ENCODE measurements at places on chromosomes 12 and 14. TPM values are rescaled to one million over a fixed set of nuclear protein-coding genes. Genes with fewer than 3 reads are reported as not detected.

The RNASE4 gene
- 18.5 TPM for total RNA-seq

The CCDC88C gene
- 2.0 TPM for total RNA-seq

The OR4N5 gene
- not detected for total RNA-seq

The ESRRB gene
- 0.71 TPM for total RNA-seq

The PIWIL1 gene
- total RNA-seq: not detected

The ABHD12B gene
- not detected for total RNA-seq

The CCDC196 gene
- not detected for total RNA-seq

The IAPP gene
- not detected for total RNA-seq

The ACVRL1 gene
- total RNA-seq: 4.4 TPM

The SOCS2 gene
- 7.1 TPM for total RNA-seq

The C14orf93 gene
- 5.5 TPM for total RNA-seq

The RNASE7 gene
- total RNA-seq: not detected

The GLIPR1L1 gene
- total RNA-seq: not detected

The CAPZA3 gene
- total RNA-seq: not detected

The MYF6 gene
- not detected for total RNA-seq

The LBHD2 gene
- total RNA-seq: 7.5 TPM

The OR4E2 gene
- total RNA-seq: not detected

The KRT81 gene
- not detected for total RNA-seq

The TEAD4 gene
- total RNA-seq: 17.2 TPM

The LLPH gene
- 39.9 TPM for total RNA-seq

The GALNT8 gene
- not detected for total RNA-seq

The SDR9C7 gene
- total RNA-seq: not detected

All from Caki2 (cell line).